ENCODE measurements at places on chromosomes 16 and 17.

DNA sequence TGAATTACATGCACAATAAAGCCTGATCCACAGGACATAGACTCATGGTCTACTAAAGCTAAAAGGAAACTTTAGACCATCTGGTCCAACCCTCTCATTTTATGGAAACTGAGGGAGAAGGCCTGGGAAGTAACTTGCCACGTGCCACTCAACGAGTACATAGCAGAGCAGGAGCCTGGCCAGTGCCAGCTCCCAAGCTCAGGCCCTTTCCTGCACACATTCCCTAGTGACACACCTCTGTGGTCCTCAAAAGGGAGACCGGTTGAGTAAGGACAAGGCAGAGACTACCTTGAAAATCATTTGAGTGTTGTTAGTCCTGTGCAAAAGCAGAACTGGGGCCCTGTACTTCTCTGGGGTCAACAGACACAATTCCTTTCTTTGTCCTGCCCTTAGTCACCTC is 2.8 kb downstream of the CCL4L2 start:
- DNase-seq = no peak

DNA sequence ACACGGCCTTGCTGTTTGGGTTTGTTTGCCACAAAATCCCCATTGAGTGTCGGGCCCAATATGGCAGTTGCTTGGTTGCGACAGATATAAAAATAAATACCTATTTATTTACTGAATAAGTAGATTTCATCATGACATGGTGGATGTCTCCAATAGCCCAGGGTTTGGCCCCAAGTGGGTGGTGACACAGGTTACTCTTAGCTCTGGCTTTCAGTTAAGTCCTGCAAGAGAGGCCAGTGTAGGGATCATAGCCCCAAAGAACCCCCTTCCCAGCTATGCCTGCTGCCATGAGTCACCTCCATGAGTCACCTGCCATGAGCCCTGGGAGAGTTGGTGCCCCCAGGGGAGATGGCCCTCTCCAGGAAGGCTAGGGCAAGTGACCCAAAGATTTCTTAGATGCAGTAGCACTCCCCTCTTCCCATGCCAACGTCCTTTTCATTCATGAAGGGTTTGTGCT is 78.7 kb upstream of the LGALS9 start:
- no peak for DNase-seq

GRCh38 chr16:67504031-67505021 is 21.0 kb upstream of the AGRP start:
- no peak for DNase-seq

DNA sequence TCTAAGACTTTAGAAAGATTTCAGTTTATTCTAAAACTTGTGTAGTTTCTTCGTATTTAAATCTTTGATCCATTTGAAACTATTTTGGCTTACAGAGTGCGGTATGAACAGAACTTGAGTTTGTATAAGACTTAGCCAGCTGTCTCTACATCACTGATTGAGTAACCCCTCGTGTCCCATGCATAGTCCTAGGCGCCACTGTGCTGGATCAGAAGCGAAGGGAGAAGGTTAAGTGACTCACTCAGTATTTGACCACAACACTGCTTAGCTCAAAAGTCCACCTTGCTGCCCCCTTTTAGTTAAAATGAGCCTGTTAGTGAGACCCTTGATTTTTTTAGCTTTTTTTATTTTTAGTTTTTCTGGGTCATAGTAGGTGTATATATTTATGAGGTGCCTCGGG is 28.4 kb downstream of the CD300LB start:
- no peak for DNase-seq

- DNase-seq = no peak
These were observed 7.8 kb downstream of the CLCN7 start for GRCh38 chr16:1466968-1467521.

DNA sequence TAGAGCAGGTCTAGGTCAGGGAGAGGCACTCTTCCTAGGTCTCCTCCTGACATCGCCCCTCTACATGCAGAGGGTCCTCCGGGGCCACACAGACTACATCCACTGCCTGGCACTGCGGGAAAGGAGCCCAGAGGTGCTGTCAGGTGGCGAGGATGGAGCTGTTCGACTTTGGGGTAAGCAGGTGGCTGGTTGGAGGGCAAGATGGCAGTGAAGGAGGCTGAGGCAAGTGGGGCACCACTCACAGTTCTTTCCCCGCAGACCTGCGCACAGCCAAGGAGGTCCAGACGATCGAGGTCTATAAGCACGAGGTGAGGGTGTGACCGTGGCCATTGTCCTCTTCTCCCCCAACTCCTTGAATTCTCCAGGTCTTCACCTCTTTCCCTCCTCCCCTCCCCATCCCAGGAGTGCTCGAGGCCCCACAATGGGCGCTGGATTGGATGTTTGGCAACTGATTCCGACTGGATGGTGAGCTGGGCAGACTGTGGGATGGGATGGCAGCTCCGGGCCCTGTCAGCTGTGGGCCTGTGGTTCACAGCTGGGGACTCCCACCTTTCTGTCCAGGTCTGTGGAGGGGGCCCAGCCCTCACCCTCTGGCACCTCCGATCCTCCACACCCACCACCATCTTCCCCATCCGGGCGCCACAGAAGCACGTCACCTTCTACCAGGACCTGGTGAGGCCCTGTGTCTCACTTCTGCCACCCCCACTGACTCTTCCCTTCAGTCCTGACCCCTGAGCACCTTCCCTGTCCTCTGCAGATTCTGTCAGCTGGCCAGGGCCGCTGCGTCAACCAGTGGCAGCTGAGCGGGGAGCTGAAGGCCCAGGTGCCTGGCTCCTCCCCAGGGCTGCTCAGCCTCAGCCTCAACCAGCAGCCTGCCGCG is 3.0 kb downstream of the THOC6 start:
- no peak for DNase-seq

DNA sequence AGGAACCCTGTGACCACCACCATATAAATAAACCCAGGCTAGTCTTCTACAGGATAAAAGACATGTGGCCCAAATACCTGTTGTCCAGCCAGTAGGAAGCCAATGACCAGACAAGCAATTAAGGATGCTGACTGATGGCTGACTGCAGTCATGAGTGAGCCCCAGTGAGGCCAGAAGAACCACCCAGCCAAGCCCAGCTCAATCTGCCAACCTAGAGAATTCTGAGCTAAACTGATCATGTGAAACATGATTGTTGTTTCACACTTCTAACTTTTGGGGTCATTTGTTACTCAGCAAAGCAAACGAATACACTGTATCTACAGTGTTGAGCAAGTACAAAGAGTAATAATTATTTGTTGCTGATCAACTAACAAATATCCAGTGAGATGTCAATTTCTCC is 86.4 kb downstream of the DNAH3 start:
- DNase-seq = no peak

DNA sequence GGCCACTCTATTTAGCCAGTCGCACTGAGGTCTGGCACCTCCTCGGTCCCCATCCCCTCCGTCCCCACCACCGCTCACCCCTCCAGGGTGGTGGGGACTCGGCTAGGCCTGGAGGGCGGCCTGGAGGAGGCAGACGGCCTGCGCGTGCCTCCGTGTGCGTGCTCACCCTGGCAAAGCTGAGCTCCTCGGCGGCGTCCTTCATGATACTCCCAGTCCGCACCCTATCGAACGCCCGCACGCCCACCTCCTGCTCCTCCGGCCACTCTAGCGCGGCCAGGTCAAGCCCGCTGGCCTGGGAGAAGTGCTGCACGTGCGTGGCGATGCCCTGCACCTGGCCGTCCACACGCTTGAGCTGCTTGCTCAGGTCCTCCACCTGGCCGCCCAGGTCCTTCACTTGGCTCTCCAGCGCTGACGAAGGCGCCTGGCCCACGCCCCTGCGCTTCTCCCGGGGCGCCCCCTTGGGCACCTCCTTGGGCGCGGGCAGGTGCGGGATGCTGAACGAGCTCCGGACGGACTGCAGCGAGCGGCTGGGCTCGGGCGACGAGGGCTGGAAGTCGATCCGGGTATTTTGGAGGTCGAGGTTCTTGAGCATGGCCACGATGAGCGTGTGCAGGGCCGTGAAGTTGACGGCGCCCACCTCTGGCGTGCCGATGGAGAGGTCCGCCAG is 644 bp downstream of the QRICH2 start:
- no peak for DNase-seq

DNA sequence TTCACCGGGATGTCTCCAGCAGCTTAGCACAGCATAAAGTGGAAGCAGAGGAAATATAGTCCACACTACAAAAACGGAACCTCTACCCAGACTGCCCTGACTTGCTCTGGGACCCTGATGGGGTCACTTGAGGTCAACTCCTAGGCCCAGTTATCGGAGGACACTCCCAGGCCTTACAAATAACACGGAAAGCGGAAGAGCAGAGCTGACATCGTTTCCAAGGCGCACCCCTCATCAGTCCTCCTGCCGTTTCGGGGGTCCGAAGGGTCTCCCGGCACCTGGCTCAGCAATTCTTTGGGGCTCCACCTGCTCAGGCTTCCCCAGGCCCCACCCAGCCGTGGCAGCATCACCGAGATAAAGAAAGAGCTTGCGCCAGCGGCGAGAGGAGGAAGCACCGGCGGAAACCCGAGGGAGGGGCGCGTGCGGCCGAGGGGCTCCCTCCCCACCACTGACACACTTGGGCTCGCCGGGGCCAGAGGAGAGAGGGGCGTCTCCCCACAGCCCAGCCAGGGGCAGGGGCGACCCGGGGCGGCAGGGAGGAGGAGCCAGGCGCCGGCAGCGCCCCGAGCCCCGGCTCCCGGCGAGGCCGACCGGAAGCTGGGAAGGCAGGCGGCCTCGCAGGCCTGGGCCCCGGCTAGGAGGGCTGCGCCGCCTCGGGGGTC is 727 bp downstream of the CORO7 start:
- DNase-seq = peak; percentile 30

DNA sequence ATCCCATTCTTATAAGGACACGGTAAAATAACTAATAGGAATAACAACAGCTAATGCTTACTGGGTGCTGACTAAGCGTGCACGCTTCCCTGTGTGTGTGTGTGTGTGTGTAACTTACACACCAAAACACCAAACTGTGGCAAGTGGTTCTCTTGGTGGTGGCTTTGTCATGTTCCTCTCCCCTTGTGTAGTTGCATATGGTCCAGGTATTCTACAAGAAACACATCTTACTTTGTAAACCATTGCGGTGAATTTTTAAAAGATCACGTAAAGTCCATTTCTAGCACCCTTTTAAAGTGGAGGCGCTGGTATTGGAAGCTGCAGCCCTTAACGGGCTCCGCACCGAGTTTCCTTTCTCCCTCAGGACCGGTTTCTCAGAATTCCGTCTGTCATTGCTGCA is 221.0 kb upstream of the FOXF1 start:
- DNase-seq = no peak

DNA sequence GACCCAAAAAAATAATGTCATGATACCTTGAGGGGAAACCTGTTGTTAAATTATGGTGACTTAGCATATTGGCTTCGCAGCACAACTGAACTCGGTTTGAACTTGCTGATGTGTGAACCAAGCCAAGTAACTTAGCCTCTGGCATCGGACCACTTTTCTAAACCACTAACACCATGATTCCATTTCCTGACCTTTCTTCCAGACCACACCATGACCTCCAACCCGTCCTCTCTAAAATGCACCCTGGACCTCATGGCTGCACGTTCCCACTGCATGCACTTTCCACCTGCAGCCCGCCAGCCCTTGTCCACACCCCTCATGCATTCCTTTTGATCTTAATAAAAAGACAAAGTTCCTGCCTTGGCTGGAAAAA is 29.3 kb downstream of the DYNLRB2 start:
- no peak for DNase-seq

- no peak for DNase-seq
These were observed 9.3 kb downstream of the TACO1 start for GRCh38 chr17:63609816-63610573.

DNA sequence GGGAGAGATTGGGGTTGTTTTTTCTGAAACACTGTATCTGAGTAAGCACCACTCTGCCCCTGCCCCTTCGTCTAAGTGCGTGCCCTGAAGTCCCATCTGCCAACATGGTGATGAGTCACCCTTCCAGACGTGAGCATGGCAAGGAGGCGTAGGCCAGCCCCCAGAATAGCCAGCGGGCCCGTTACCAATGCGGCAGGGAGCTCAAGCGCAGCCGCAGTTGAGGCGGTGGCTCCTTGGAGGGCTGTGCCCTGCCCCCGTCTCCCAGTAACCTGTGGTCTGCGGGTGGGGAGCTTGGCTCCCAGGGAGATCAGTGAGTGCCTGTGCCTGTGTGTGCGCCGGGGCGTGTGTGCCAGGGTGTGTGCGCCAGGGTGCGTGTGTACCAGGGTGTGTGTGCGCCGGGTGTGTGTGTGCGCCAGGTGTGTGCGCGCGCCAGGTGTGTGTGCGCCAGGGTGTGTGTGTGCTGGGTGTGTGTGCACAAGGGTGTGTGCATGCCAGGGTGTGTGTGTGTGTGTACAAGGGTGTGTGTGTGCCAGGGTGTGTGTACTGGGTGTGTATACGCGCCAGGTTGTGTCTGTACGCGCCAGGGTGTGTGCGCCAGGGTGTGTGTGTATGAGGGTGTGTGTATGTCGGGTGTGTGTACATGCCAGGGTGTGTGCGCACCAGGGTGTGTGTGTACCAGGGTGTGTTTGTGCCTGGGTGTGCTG is 98.6 kb upstream of the CHMP6 start:
- no peak for DNase-seq
